ENCODE measurements at places on chromosomes 7 and 10.

DNA sequence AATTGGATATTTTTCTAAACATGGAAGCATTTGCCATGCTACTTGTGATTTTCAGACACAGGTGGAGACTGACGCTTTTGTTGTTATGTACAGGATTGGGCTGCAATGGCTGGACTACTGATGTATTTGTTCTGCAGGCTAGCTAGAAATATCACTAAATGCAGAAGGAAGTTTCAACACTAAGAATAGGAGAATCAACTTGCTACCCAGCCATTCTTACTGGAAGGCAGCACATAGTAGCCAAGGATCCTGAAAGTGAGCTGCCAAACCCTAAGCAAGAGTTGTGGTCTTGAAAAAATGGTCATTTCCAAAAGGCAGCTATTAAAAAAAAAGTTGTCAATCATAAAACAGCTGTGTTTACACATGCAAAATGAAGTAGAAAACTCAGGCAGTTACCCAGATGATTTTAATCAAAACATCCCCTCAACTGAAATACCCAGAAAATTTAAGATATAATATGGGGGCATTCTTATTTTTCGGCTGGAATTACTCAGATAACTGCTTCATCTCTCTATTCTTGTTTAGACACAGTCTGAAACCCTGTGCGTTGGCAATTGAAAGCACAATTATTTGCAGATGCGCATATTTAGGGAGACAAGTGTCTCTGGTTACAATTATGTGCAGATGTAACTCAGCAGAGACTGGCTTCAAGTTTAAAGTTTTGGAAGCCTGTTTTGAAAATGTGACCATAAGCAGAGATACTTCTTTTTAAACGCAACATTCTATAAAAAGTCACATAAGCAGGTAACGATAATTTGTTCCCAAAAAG is 31.2 kb downstream of the GFRA1 start:
- no peak for DNase-seq

DNA sequence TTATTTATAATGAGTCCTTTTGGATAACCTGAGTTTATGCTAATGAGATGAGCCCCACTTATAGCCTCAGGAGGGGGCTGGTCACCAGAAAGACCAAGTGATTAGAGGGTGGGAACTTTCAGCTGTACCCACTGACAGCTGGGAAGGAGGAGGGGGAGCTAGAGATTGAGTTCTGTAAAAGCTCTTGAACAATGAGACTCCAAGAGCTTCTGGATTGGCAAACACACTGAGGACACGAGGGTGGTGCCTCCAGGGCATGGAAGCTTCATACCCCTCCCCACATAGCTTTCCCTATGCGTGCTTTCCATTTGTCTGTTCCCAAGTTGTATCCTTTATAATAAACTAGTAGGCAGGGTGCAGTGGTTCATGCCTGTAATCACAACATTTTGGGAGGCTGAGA is 20.3 kb downstream of the MRPS24 start:
- no peak for DNase-seq

- DNase-seq = no peak
Observed at GRCh38 chr7:45920502-45921380, at the start of gene IGFBP3. Gene IGFBP3 (minus strand): TSS chr7:45921272. CDS start chr7:45921140, 132 bp downstream.

GRCh38 chr10:120505056-120505455 is 48.0 kb downstream of the PLPP4 start:
- no peak for DNase-seq

- no peak for DNase-seq
Observed at GRCh38 chr7:151754142-151754590, 122.7 kb downstream of the PRKAG2 start.

DNA sequence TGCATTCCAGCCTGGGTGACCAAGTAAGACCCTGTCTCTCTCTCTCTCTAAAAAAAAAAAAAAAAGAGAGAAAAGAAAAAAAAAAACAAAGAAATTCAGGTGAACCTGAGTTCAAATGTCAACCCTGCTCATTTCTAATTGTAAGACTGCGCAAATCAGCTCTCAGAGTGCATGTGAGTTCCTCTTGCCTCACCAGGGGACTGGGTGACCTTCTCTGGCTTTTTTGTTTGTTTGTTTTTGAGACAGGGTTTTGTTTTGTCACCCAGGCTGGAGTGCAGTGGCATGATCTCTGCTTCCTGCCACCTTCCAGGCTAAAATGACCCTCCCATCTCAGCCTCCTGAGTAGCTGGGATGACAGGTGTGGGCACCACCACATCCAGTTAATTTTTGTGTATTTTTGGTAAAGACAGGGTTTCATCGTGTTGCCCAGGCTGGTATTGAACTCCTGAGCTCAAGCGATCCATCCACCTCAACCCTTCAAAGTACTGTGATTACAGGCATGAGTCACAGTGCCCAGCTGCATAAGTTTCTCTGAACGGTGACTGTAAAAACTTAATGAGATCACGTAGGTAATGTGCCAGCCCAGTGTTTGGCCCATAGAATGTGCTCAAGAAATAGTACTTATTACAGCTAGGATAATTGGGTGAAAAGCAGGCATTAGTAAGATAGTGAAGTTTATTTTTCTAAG is 45.3 kb upstream of the BAMBI start:
- DNase-seq = no peak

DNA sequence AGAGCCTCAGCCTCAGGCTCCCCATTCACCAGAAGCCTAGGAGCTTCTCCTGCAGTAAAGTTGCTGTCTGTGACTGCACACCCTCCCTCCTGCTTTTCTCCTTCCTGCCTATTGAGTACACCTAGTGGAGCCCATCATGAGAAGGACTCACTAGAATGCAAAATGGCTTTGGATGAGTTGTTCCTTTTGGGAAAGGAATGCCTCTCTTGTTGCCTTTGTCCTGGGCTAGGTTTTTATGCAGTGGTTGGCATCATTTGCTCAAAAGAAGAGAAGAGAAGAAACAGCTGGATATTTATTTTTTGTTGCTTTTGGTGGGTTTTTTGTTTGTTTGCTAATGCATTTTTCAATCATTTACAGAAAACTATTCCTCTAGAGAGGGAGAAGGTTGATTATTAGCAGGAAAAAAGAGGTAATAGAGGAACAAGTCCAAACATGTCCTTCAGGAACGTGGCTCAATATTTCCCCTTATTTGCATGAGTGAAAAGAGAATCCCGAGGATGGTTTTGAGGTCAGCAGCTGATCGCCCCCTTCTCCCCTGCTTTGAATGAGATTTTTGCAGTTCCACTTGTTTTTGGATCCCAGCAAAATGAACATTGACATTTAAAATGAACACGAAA is 369.9 kb upstream of the NRP1 start:
- DNase-seq = no peak

GRCh38 chr7:154863766-154864522 is 139.0 kb downstream of the PAXIP1 start:
- no peak for DNase-seq

DNA sequence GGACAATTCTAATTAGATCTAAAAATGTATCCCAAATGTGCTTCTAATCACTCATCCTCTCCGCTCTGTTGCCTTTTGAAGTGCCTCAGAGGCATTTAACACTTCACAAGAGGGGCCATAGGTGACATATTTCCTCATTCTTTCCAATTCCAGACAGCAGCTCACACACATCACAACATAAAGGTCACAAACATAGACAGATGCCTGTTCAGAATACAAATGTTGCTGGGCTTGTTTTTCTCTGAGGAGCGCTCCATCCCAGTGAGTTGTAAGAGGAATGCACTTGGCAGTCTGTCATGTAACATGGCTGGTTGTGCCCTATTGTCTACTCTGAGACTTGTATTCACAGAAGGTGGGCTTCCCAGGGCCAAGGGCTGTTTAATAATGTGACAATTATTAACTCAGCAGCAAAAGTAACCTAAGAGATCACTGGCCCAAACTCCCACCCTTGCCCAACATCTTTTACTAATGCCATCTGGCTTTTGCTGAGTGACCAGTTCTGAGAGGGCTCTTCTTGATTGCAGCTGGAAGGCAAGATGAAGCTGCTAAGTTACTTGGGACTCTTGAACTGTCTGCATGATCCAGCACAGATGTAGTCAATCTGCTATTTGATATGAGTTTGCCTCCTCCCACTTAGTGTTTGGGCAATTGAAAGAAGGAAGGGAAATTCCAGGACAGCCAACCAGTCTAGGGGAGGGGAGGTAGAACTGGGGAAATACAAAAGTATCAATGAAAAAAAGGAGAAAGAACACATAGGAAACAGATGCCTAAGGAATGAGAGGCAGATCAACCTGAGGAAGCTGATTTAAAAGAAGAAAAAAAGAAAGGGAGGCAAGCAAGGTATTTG is 13.6 kb downstream of the PON2 start:
- no peak for DNase-seq

GRCh38 chr7:91034459-91035368 is 229.5 kb upstream of the FZD1 start:
- DNase-seq = no peak

- no peak for DNase-seq
Observed at GRCh38 chr7:128302139-128302538, 41.6 kb downstream of the RBM28 start.

DNA sequence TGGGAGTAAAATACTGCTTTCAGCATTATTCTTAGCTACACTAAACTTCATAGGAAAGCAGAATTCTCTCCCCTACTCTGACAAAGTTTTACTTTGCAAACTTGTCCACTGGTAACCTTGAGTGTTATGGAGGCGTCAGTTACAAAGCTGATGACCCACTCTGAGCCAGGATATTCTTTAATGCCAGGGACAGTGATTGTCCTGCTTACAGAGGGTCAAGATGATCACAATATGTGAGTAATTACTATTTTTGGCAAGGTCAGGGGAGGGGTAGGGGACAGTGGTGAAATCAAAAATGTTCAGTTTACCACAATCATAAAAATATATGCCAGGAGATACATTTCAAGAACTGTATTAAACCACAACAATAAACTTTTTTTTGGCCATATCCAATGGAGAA is 520.6 kb downstream of the SUGCT start:
- no peak for DNase-seq

DNA sequence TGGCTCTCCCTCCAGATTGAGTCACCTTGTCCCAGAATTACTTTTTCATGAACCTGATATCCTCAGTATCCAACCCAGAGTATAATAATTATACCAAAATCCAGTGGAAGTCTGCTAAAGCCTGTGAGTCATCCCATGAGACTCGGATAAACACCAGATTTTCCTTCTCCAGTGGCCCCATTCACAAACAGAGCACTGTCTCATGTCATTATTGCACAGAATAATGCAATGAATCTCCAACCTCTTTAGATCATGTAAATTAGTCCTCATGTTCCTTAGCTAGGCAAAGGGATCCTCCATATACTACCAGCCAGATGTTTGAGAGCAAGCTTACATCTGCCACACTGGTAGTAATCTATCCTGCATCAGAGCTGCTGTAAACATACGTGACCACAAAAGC is 89.0 kb downstream of the AMPH start:
- DNase-seq = no peak

GRCh38 chr10:49504528-49504927 is 34.4 kb downstream of the ERCC6 start:
- no peak for DNase-seq

GRCh38 chr10:412109-412508 is 276.9 kb downstream of the ZMYND11 start:
- DNase-seq = no peak

DNA sequence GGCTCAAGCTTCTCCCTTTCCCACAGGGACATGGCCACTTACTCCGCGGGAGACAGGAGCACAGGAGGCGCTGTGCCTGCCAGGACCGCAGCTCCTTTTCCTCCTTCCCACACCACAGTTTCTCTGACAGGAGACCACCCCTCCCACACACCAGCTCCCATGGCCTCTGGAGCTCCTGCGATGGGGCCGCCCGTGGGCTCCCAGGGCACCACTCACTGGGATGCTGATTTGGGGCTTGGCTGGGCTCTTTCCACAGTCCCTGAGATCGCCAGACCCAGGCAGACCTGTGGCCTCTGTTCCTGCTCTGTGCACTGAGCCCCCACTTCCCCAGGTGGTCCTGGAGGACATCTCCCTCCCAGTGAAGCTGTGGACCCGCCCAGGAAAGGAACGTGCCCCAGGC is 226.9 kb upstream of the SHH start:
- DNase-seq = no peak

DNA sequence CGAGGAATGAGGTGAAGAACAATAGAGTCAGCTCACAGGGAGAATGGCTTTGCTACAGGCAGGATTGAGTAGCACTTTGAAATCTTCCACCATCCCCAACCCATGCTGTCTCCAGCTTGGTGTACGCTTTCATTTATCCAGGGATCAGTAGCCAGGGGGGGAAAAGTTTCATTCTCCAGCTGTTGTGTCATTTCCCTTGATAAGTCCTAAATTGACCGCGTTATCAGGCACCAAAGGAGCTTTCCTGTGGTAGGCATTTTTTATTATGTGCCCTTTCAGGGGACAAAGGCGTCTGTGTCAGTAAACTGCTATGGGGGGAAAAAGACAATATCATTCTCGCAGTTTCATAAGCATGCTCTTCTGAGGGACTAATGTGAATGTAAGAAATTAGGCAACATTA is 106.6 kb upstream of the YAE1 start:
- no peak for DNase-seq

GRCh38 chr10:124653311-124653710 is 90.9 kb downstream of the FAM53B start:
- DNase-seq = no peak

- no peak for DNase-seq
Observed at GRCh38 chr7:151186640-151187408, at the start of gene ASB10. Gene ASB10 (minus strand): TSS chr7:151187250. CDS start chr7:151187130, 120 bp downstream.

GRCh38 chr7:131122394-131122793 is 205.3 kb upstream of the MKLN1 start:
- no peak for DNase-seq

Measured in activated T-cell treated with anti-CD3 and anti-CD28 coated beads for 4 hours (primary cell).